Urinary bladder (tissue), 4 donors: ENCODE measurements at places on chromosomes 2 and 18. TPM values are rescaled to one million over a fixed set of nuclear protein-coding genes. Genes with fewer than 3 reads are reported as not detected.

COPS9 gene
- total RNA-seq: 53.5 TPM

LYG2 gene
- total RNA-seq: not detected

MPP4 gene
- 0.69 TPM for total RNA-seq

CDH20 gene
- total RNA-seq: 1.1 TPM

EFHD1 gene
- 1.4 TPM for total RNA-seq

LIMS4 gene
- not detected for total RNA-seq

NT5C1B gene
- not detected for total RNA-seq

ERMN gene
- total RNA-seq: not detected

SCN1A gene
- total RNA-seq: 0.32 TPM

IL36RN gene
- total RNA-seq: 0.26 TPM

ATP6V1B1 gene
- total RNA-seq: 0.63 TPM

MEP1B gene
- 0.11 TPM for total RNA-seq

ERCC3 gene
- total RNA-seq: 36.0 TPM

EFEMP1 gene
- 146 TPM for total RNA-seq

HJURP gene
- 8.9 TPM for total RNA-seq

TMEM17 gene
- total RNA-seq: 2.6 TPM

SLC39A6 gene
- 92.3 TPM for total RNA-seq

SOCS6 gene
- 40.1 TPM for total RNA-seq

- DNase-seq: no peak
Measured at GRCh38 chr18:51988277-51988676, 351.7 kb upstream of the DCC start.

DNA sequence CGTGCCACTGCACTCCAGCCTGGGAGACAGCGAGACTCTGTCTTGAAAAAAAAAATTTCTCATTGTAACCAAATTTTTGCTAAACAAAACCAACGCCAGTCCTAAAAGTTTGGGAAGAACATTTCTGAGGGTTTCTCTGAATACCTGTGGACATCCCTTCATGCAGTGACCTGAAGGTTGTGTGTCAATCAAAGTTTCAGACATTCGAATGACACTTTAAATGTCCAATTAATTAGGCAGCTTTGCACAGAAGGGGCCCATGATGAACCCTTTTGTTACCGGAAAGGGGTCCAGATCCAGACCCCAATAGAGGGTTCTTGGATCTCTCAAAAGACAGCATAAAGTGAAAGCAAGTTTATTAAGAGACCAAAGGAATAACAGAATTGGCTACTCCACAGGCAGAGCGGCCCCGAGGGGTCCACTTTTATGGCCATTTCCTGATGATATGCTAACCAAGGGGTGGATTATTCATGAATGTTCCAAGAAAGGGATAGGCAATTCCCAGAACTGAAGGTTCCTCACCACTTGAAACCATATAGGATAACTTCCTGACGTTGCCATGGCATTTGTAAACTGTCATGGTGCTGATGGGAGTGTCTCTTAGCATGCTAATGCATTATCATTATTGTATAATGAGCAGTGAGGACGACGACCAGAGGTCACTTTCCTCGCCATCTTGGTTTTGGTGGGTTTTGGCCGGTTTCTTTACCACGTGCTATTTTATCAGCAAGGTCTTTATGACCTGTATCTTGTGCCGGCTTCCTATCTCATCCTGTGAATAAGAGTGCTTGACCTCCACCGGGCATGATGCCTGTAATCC is 27.5 kb upstream of the HPCAL1 start:
- DNase-seq: no peak

DNA sequence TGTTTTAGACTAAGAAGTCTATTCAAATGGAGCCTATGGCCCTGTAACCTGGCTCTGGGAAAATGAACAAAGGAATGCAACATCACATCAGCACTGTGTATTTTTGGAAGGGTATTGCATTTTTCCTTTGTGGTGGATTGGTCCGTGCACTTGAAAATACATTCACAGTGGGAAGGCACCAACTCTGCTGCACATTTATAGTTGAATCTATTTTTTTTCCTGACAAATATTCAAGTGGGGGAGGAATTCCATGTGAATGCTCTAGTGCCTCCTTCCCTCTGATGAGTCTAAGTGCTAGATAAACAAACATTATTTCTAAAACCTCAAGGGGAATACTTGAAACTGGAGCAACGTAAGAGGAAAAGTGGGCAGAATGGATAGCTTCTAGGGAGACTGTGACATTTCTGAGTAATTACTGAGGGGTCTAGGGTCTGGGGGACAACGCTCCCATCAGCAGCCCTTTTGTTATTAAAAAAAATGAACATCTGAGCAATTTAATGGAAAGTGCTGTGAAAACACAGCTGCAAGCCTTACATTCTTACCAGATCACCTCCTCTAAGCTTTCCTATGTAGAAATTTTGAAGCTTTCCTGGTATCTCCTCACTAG is 208.2 kb downstream of the SLC8A1 start:
- DNase-seq: no peak

DNA sequence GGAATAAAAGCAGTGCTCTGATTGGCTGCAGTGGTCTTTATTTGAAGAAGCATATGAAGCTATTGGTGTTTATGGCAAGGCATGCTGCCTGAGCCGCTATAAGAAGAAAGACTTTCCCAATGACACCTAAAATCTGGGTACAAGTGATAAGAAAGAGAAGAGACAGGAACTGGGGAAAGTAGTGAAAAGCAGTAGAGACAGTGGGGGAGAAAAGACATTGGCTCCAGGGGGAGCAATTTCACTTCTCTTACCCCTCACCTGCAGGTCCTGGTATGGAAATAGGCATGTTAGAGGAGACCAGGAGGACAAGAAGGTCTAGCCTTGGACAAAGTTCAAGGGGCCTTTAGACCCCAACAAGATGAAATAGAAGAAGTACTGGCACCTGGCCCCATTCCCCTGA is 47.1 kb downstream of the PLCL1 start:
- DNase-seq: no peak

GRCh38 chr18:33870059-33870458 is 292.0 kb downstream of the ASXL3 start:
- DNase-seq: no peak

- DNase-seq: no peak
Measured at GRCh38 chr2:227401550-227401949, 13.8 kb upstream of the SCYGR1 start.

GRCh38 chr2:178277741-178278197 is 83.5 kb downstream of the OSBPL6 start:
- DNase-seq: no peak

DNA sequence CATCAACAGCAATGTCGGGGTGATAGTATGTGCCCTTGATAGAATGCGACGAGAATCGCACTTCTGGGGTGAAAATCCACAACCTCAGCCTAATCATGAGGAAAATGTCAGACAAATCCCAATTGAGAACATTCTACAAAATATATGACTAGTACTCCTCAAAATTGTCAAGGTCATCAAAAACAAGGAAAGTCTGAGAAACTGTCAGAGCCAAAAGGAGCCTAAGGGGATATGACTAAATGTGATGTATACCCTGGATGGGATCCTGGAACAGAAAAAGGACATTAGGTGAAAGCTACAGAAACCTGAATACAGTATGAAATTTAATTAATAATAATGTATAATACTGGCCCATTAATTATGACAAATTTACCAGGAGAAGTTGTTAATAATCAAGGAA is 7.6 kb upstream of the CACNB4 start:
- no peak for DNase-seq

- no peak for DNase-seq
Measured at GRCh38 chr2:25672494-25673299, 680 bp downstream of the DTNB start.

- no peak for DNase-seq
Measured at GRCh38 chr18:22300665-22301636, 116.8 kb downstream of the CTAGE1 start.

- DNase-seq: no peak
Measured at GRCh38 chr18:76993573-76993972, 139.0 kb downstream of the MBP start.

GRCh38 chr2:76197842-76198448 is 487.2 kb upstream of the GCFC2 start:
- peak; percentile 6 for DNase-seq

GRCh38 chr2:220188031-220188430 is 560.6 kb downstream of the SLC4A3 start:
- DNase-seq: no peak

- DNase-seq: no peak
Measured at GRCh38 chr2:99854236-99854852, 288.0 kb downstream of the AFF3 start.

DNA sequence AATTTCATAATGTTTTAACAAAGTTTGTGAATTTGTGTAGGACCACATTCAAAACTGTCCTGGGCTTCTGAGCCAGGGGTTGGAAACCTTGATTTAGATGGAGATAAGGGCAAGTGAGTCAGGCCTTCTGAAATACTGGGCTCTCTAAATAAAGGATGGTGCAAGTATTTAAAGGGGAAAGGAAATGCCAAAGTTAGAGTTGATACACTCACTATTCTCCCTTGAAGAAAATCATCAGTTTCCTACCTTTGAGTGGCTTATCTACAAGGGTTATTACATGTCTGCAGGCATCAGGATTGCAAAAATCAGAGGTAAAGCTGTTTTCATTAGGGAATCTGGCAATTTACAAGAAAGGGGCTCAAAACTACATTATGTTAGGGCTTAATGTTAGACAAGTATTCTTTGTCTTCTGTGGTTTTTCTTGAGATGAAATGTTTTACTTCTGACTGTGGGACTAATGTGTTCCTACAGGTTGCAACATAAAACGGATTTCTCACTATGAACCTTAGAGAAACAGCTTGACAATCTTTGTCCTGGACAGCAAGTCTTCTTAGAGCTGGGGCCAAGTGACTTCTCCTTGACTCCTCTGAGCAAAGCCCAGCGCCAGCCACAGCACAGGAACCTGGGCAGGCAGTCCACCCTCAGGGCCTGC is 31.1 kb downstream of the RNU4ATAC start:
- DNase-seq: no peak

- no peak for DNase-seq
Measured at GRCh38 chr18:43714343-43715010, 437.2 kb upstream of the SYT4 start.

GRCh38 chr2:118805064-118805690 is 42.3 kb downstream of the EN1 start:
- DNase-seq: no peak

- no peak for DNase-seq
Measured at GRCh38 chr2:5693287-5694201, 1.4 kb downstream of the SOX11 start.

GRCh38 chr2:233009661-233010060 is 3.4 kb downstream of the NGEF start:
- no peak for DNase-seq

DNA sequence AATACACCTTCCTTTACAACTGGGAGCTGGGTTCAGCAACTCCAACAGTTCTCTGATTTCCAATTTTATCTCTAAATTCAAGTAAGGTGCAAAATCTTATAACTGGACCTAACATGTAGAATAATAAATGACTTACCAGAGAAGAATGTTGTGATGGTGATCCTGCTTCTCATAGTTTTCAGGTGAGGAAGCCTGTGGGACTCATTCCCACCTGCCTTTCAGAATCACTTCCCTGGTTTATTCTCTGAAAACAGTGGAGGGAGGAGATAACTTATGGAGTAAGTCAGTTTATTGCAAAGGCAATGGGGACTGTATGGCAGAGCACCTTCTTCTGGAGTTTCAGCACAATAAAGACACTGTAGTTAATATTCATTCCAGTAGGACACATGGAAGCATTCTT is 1188.2 kb upstream of the FAM98A start:
- DNase-seq: no peak

DNA sequence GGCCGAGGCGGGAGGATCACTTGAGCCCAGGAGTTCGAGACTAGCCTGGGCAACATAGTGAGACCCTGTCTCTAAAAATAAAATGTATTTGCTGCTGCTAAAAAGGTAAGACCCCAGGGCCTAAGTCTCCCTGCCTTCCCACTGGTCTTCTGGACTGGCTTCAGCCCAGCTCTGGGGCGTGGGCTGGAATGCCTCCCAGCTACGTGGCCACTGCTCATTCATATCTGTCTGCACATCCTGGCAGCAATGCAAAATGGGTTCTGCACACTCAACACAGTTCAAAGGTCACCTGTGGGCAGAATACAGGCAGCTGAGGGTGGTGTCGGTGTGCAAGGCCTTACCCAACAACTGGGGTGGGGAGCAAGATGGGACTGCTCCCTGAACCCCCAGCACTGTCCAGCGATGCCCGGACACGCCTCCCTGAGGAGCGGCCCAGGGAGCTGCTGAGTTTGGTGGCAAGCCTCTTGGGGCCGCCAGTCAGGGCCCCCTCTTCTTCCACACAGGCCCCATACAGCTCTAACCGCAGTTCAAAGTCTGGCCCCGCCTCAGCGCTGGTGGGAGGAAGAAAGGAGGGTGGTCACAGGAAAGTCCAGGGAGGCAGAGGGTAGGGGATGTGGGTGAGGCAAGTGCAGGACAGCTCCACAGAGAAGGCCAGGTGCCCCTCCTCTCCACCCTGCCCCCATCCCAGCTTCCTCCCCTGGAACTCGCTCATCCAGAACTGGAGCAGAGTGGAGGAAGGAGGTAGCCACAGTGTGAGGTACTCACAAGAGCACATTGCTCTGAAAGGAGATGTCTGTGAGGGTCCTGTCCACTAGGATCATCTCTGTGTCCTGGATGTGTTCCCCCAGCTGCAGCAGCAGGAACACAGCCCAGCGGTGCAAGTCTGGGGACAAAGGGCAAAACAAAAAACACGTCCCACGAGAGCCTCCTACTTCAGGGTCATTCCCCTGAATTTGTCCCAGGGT is 8.2 kb downstream of the WDR54 start:
- no peak for DNase-seq

GRCh38 chr18:32343634-32344033 is 127.0 kb downstream of the GAREM1 start:
- DNase-seq: no peak

GRCh38 chr2:172288603-172289002 is 138.8 kb upstream of the ITGA6 start:
- no peak for DNase-seq

DNA sequence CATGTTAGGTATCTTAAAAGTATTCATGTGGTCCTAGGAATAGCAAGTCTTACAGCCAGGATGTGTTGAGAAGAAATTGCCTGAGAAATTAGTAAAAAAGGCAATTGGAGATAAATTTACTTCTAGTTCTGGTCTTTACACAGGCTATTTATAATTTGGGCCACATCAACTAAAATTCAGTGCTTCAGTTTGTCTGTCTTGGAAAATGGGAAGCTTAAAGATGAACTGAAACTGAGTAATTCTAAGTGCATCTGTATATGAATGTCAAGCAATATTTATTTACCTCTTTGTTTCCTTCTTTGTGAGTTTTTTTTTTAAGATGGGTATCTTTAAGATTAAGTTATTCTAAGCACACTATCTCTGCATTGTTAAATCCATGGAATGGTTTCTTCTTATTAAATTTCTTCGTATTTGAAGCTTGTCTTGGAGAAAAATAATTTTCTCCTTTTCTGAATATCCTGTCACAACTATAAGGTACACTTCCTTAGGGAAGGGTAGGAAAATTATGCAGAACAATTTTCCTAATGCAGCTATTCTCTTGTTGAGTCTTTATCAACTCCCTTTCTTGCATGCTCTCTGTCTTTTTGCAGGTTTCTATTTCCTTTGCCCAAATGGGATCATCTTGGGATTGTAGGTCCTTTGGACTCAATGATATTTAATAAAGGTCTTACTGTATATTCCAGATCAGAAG is 39.7 kb upstream of the MMADHC start:
- no peak for DNase-seq

- DNase-seq: no peak
Measured at GRCh38 chr2:1045109-1045508, 94.5 kb downstream of the SNTG2 start.

GRCh38 chr18:57819119-57819518 is 16.0 kb upstream of the ATP8B1 start:
- DNase-seq: no peak
